ENCODE measurements at places on chromosomes 4 and X.

- H3K27me3 ChIP-seq, result no peaks in the 10 kb centered on the region
- no peak overlapping the region for H3K4me3 ChIP-seq
- no peaks in the 10 kb centered on the region for H3K36me3 ChIP-seq
- H3K4me1 ChIP-seq, result no peaks in the 10 kb centered on the region
- DNase-seq, result no peak
These were observed 176.6 kb upstream of the CENPE start for GRCh38 chr4:103374758-103375157.

- no peaks in the 10 kb centered on the region for H3K36me3 ChIP-seq
- H3K4me3 ChIP-seq, result no peak overlapping the region
- H3K27me3 ChIP-seq, result no peaks in the 10 kb centered on the region
These were observed 444.2 kb downstream of the IDS start for GRCh38 chrX:149060921-149061320.

GRCh38 chrX:115957862-115958490 lies 212.6 kb upstream of the AGTR2 start:
- H3K27ac ChIP-seq, result no peak overlapping the region
- H3K4me1 ChIP-seq, result no peaks in the 10 kb centered on the region
- H3K27me3 ChIP-seq, result no peaks in the 10 kb centered on the region
- H3K36me3 ChIP-seq, result no peaks in the 10 kb centered on the region
- no peak for DNase-seq
- H3K4me3 ChIP-seq, result no peak overlapping the region

GRCh38 chr4:84529169-84529751 lies 30.2 kb upstream of the NKX6-1 start:
- peaks cover 24% of the 10 kb centered on the region for H3K27me3 ChIP-seq
- no peaks in the 10 kb centered on the region for H3K4me1 ChIP-seq
- no peak for DNase-seq
- no peak overlapping the region for H3K27ac ChIP-seq
- H3K36me3 ChIP-seq, result no peaks in the 10 kb centered on the region

- no peaks in the 10 kb centered on the region for H3K27me3 ChIP-seq
- DNase-seq, result no peak
- no peaks in the 10 kb centered on the region for H3K4me1 ChIP-seq
- H3K27ac ChIP-seq, result no peak overlapping the region
- H3K4me3 ChIP-seq, result no peak overlapping the region
These were observed 125.3 kb upstream of the PABPC4L start for GRCh38 chr4:134326866-134327265.

- no peak overlapping the region for H3K27ac ChIP-seq
- no peak for DNase-seq
- H3K36me3 ChIP-seq, result no peaks in the 10 kb centered on the region
- H3K27me3 ChIP-seq, result peaks cover 16% of the 10 kb centered on the region
- no peak overlapping the region for H3K4me3 ChIP-seq
These were observed 352.8 kb downstream of the SPRY1 start for GRCh38 chr4:123749383-123749782.

GRCh38 chrX:46278572-46278971 lies 266.6 kb downstream of the ZNF674 start:
- no peaks in the 10 kb centered on the region for H3K36me3 ChIP-seq
- H3K4me3 ChIP-seq, result no peak overlapping the region
- no peak for DNase-seq
- H3K4me1 ChIP-seq, result peaks cover 13% of the 10 kb centered on the region

GRCh38 chr4:821181-821591 lies 4.7 kb downstream of the CPLX1 start:
- no peaks in the 10 kb centered on the region for H3K4me1 ChIP-seq
- peaks cover 59% of the 10 kb centered on the region for H3K27me3 ChIP-seq
- H3K36me3 ChIP-seq, result no peaks in the 10 kb centered on the region
- H3K27ac ChIP-seq, result no peak overlapping the region

DNA sequence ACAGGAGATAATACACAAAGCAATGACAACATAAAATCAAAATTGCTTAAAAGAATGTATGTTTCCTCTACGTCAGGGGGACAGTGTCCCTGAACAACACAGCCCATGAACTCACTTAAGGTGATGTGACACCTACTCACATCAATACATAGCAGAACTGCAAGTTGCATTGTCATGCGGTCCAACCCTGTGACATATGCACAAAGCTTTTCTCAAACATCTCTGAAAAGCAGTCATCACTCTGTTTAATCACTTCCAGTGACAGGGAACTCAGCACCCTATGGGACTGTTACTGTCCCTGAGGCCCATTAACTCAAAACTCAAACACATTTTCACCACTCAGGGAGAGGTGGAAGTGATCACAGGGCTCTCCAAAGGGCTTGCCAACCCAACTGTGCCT lies 2.4 kb downstream of the STX18 start:
- peaks cover 45% of the 10 kb centered on the region for H3K4me1 ChIP-seq
- no peak overlapping the region for H3K4me3 ChIP-seq
- no peak for DNase-seq
- no peak overlapping the region for H3K27ac ChIP-seq

DNA sequence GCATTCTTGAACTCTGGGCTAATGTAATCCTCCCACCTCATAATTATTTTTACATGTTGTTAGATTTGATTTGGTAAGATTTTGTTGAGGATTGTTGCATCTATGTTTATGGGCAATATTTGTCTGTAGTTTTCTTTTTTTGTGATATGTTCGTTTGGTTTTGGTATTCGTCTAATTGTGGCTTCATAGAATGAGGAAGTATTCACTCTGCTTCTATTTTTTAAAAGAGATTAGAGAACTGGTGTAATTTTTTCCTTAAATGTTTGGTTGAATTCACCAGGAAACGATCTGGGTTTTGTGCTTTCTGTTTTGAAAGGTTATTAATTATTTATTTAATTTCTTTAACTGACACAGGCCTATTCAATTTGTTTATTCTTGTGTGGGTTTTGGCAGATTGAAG lies 161.2 kb upstream of the NUDT6 start:
- H3K4me1 ChIP-seq, result peaks cover 2% of the 10 kb centered on the region
- no peak overlapping the region for H3K4me3 ChIP-seq
- peaks cover 55% of the 10 kb centered on the region for H3K36me3 ChIP-seq
- H3K27me3 ChIP-seq, result no peaks in the 10 kb centered on the region

DNA sequence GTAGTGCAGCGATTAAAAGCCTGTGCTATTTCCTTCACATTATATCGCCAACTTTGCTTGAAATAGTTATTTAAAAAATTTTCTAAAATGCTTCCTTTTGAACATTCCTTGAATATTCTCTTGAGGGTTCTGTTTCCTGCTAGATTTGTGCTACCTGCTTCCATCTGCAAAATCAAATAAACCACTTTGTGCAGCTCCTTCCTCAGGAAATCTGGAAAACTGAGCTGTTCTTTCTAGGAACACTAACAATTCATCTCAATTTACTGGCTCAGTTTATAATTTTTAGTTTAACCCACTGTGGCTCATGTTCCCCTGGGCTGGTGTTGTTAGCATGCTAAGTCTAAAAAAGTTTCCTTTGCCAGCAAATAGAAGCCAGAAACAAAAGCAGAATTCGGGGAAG lies 88.1 kb upstream of the LCORL start:
- H3K4me3 ChIP-seq, result no peak overlapping the region
- H3K27ac ChIP-seq, result no peak overlapping the region
- no peaks in the 10 kb centered on the region for H3K36me3 ChIP-seq
- H3K4me1 ChIP-seq, result no peaks in the 10 kb centered on the region

- DNase-seq, result no peak
- no peaks in the 10 kb centered on the region for H3K4me1 ChIP-seq
- peaks cover 18% of the 10 kb centered on the region for H3K27me3 ChIP-seq
- H3K36me3 ChIP-seq, result no peaks in the 10 kb centered on the region
- no peak overlapping the region for H3K4me3 ChIP-seq
These were observed 53.7 kb downstream of the ANXA5 start for GRCh38 chr4:121642876-121643585.

DNA sequence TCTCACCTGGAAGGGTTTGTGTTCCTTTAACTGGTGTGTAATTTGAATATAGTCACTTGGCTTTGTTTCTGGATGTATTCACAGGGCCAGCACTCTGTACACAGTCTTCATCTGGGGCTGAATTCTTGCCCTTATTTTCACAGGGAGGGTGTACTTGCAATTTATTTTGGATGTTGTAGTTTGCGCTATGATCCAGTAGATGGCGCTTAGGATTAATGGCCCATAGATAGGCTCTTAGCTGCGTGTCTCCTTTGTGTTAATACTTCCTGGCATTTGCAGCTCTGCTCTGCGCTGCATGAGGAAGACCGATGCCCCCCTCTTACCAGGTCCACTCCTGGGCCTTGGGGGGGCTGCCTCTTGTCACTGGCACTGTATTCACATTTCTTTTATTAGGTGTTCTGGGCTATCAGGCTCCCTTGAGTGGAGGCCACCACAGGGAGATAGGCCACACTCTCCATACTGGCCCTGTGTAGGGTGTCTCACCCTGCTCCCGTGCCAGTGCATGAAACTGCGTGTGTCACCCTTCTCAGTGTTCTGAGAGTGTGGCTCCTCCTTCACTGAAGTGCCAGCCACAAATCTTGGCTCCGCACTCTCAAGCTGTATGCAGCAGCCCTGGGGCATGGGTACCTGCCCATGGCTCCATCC lies 562.2 kb downstream of the ZIC3 start:
- no peaks in the 10 kb centered on the region for H3K36me3 ChIP-seq
- no peak overlapping the region for H3K4me3 ChIP-seq

DNA sequence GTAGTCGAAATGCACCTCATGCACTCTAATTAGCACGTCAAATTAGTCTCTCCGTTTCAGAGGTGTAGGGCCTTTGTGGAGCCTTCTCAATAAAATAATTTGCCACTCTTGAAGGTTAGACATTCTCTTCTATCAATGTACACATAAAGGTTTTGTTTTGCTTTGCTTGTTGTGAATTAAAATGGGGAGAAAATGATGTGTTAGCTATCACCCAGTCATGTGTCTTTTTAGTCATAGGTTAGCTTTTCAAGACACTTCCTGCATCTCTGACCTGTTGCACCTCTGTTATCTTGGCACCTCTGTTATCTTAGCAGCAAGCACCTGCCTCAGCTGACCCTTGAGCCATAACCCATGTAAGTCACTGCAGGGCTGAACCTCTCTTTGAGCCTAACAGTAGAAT lies 936 bp downstream of the TMEM144 start:
- no peaks in the 10 kb centered on the region for H3K36me3 ChIP-seq
- H3K4me1 ChIP-seq, result peaks cover 20% of the 10 kb centered on the region
- H3K27me3 ChIP-seq, result peaks cover 51% of the 10 kb centered on the region
- DNase-seq, result no peak
- peak overlapping the region; percentile 27 for H3K4me3 ChIP-seq
- no peak overlapping the region for H3K27ac ChIP-seq

DNA sequence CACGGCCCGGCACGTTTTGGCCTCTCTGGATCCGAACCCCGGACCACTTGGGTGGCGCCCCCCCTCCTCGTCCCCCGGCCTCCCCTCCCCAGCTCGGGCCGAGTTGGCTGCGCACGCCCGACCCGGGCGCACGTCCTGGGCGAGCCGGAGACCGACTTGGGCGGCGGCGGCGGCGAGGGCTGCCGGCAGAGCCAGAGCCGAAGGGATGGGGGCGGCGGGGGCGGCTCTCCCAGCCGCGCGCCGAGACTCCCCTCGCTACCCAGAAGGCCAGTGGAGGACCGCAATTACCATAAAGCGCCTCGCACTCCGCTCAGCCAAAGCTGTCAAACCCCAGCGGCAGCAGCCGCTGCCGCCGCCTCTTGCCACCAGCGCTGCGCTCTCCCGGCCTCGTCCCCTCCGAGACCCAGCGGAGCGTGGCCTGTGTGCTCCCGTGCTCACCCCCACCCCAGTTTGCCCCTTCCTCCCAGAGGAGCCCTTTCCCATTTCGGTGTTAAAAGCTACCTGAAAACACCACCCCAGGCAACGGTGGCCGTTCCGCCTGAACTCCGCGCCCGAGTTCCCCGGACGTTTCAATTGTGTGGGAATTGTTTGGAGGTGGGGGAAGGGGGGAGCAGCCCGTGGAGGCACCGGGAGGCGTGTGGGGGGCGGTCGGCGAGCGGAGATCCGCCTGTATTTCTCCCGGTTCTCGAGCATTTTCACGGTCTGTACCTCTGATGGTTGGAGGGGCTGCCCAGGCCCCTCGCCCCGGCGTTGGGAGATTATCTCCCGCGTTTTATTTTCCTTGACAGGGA lies 701 bp upstream of the BCOR start:
- peak overlapping the region; percentile 75 for H3K27ac ChIP-seq
- no peaks in the 10 kb centered on the region for H3K27me3 ChIP-seq
- peaks cover 6% of the 10 kb centered on the region for H3K36me3 ChIP-seq
- H3K4me1 ChIP-seq, result peaks cover 9% of the 10 kb centered on the region
- DNase-seq, result peak; percentile 59

GRCh38 chr4:128688846-128689437 lies 120.6 kb upstream of the JADE1 start:
- H3K4me3 ChIP-seq, result no peak overlapping the region
- no peaks in the 10 kb centered on the region for H3K36me3 ChIP-seq
- no peaks in the 10 kb centered on the region for H3K27me3 ChIP-seq

DNA sequence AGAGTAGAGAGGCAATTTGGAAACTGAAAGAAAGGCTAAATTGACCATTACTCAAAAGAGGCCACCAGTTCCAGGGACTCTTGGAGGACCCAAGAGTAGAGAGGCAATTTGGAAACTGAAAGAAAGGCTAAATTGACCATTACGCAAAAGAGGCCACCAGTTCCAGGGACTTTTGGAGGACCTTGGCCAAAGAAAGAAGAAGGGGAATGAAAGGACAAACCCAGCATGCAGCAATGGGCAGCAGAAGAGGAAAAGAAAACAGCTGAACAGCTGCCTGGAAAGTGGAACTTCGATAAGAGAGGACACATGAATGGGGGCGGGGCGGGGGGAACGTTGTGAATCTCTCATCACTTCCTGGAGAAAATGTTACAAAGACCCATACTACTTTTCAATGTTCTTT lies 80.8 kb downstream of the PALLD start:
- H3K27me3 ChIP-seq, result peaks cover 4% of the 10 kb centered on the region
- H3K4me1 ChIP-seq, result peaks cover 5% of the 10 kb centered on the region
- no peak for DNase-seq
- H3K4me3 ChIP-seq, result no peak overlapping the region

DNA sequence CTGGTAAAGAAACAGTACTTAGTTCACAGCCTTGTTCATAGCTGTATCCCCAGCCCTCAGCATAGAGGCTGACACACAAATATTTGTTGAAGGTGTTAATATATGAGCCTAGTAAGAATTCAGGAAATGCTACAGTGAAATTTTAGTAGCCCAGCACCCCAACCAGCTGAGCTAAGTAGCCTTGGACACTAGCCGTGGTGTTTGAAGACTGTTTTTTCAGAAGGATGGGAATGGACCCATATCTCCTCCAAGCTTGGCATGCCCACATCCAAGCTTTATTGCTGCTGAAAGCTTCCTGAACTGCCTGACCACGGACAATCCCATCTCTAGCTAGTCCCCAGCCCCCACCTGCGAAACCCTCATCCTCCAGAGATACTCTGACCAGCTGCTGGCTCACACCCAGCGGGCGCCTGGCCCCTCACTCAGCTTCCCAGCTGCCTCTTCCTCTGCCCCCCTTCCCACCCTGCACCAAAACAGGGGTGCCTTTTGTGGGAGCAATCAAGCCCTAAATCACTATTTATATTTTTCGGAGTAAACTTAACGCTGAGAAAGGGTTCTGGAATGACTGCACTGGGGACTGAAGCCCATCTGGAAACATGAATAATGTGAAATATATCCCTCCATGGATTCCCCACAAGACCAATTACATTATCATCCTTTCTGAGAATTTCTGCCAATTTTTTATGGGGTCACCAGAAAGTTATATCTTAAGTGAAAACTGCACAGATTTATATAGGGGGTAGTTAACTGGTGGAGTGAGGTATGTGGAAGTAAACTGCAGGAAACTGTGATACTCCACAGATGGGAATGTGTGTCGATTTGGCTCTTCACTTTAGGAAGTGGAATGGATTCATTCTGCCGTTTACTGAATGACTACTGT lies 41.1 kb upstream of the CBR4 start:
- DNase-seq, result no peak
- H3K27me3 ChIP-seq, result no peaks in the 10 kb centered on the region
- H3K4me1 ChIP-seq, result no peaks in the 10 kb centered on the region
- no peak overlapping the region for H3K27ac ChIP-seq
- no peak overlapping the region for H3K4me3 ChIP-seq

- no peak overlapping the region for H3K27ac ChIP-seq
- no peaks in the 10 kb centered on the region for H3K36me3 ChIP-seq
- no peak for DNase-seq
- no peaks in the 10 kb centered on the region for H3K4me1 ChIP-seq
These were observed 39.6 kb downstream of the NUDT11 start for GRCh38 chrX:51456814-51457213.

All from activated naive CD8-positive, alpha-beta T cell treated with anti-CD3 and anti-CD28 coated beads for 36 hours (primary cell).